ENCODE measurements at places on chromosomes 3 and 15.

DNA sequence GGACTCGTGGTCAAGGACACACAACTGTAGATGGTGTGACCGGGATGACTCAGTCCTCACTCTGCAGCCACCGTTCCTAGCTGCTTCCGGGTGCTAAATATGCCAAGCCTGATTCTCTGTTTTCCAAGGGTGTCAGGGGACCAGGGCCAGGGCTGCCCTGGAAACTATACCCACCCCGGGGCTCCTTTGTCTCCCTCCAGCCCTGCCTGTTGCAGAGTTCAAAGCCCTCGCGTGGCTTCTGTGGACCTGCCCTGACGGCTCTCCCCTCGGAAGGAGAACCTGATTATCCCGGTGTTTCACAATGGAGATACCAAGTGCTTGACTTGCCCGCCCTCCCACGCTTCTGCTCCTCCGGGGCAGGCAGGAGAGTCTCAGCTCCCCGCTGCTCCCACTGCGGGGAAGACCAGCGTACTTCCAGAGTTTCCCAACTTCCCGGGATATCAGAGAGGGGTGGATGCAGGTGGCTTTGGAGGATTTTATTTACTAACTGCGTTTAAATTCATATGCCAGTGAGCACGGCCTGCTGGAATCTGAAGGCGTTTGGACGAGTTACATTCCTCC lies 125.0 kb downstream of the ASB7 start:
- no peak for DNase-seq

DNA sequence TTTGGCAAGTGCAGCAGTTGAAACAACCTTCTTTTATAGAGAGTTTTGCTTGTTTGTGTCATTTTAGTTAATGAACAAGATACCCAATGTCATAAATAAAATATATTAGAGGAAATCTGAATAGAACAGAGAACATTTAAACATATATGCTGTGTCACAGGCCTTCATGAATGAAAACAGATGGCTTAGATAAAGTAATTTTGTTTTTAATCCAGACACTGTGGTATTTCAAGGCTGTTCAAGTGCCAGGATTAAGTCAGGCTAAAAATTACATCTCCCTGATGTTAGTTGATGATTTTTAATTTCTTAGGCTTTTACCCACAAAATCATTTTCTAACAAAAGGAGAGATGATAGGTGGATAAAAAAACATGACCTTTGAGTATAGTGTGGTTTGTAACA lies 4.9 kb upstream of the ACKR4 start:
- no peak for DNase-seq

GRCh38 chr15:45759936-45760335 lies 125.1 kb downstream of the SQOR start:
- no peak for DNase-seq

GRCh38 chr3:129360705-129361460 lies 67.6 kb downstream of the EFCAB12 start:
- no peak for DNase-seq

GRCh38 chr3:100033903-100034471 lies 80.3 kb downstream of the FILIP1L start:
- DNase-seq: peak; percentile 86

GRCh38 chr15:60337076-60337475 lies 60.7 kb downstream of the ANXA2 start:
- no peak for DNase-seq

DNA sequence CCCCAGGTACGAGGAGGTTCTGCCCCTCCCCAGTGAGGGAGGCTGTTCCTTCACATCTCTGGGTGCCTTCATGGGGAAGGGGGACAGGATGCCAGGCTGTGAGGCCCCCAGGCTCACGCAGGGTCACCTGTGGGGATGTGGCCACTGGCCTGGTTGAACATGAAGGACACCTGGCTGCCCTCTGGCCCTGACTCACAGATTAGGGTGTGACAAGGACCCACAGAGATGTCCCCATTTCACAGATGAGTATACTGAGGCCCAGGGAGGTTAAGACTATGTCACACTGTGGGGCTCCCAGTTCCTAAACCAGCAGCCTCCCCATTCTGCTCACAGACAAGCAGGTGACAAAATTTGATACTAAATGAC lies 42.4 kb downstream of the PCSK6 start:
- DNase-seq: no peak

DNA sequence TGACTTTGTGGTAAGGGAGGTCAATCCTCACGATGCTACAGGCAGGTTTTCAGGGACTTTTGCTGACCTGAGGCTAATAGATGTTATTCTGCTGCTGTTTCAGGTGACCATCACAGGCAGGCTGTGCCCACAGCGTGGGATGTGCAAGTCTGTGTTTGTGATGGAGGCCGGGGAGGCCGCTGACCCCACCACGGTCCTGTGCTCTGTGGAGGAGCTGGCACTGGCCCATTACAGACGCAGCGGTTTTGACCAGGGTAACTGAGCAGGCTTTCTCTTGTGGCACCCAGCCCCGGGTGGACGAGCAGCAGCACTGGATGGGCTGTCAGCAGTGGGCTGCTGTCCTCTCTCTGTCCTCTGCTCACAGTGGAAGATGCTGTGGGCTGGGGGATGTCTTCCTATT lies 22.0 kb downstream of the FAN1 start:
- DNase-seq: no peak

- DNase-seq: no peak
Observed at GRCh38 chr3:159882367-159882766, 106.3 kb upstream of the IL12A start.

DNA sequence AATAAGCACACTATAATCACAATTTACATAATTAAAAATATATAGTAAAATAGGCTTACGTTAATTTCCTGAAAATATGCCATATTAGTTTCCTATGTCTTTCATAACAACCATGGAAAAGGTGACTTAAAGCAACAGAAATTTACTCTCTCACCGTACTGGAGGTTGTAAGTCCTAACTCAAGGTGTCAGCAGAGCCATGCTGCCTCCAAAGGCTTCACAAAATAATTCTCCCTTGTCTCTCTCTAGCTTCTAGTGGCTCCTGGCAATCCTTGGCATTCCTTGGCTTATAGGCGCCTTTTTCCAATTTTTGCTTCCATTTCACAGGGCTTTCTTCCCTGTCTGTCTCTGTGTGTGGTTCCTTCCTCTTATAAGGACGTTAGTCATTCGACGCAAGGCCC lies 7.6 kb downstream of the SI start:
- no peak for DNase-seq
